Stimulated activated CD4-positive, alpha-beta T cell treated with anti-CD3 and anti-CD28 coated beads, Interleukin-12 subunit alpha, Interleukin-12 subunit beta, amount 100 ng/mL, for 24 hours (primary cell): ENCODE measurements at places on chromosomes 7 and 10.

GRCh38 chr10:21326594-21327288 is 198.7 kb downstream of the SKIDA1 start:
- no peak for DNase-seq

DNA sequence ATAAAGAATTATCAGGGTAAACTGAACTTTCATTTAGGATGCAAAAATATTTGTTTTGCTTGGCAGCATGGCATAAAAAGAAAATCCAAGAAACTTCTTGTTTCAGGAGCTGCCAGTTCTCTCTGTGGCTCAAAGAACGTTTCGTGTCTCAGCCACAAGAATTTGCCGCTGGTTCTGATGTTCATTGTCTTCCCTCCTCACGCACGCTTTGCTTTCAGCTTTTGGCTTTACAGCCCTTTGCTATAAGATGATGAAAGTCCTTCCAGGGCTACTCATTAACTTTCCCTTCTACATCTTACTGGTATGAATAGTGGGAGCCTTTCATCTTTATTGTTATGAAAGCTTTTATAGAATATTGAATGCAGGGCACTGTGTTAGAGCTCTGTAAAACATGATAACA is 124.7 kb downstream of the BICC1 start:
- DNase-seq = no peak

- no peak for DNase-seq
These were observed 7.0 kb upstream of the PDCD4 start for GRCh38 chr10:110864662-110865140.

DNA sequence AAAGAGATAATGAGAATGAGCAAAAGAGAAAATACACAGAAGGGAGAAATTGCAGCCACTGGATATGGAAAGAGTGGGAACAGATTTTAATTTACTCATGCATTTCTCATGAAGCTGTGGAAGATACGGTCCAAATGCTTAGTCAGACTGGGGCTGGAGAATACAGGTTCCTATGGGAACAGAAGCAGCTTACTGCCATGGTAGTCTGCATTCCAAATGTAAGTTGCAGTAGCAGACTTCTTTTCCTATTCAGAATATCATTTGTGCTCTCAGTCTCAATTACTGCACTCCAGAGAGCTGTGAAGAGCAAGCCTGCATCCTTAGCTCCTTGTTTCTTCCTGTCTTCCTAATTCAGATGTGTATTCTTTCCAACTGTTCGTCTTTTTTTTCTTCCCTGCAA is 190.8 kb upstream of the TMEM196 start:
- no peak for DNase-seq
